CD4-positive, alpha-beta T cell (primary cell): ENCODE measurements at places on chromosomes 1 and 21. TPM values are rescaled to one million over a fixed set of nuclear protein-coding genes. Genes with fewer than 3 reads are reported as not detected.

Gene PRKAA2
- total RNA-seq: not detected

Gene LRRIQ3
- total RNA-seq: 0.25 TPM

Gene ETS2
- total RNA-seq: 13.9 TPM

Gene LCE3A
- not detected for total RNA-seq

Gene E2F2
- total RNA-seq: 0.69 TPM

Gene PHF13
- 4.9 TPM for total RNA-seq

Gene TENT5C
- total RNA-seq: 123 TPM

Gene OVAAL
- not detected for total RNA-seq

- no peaks in the 10 kb centered on the region for H3K27me3 ChIP-seq
- H3K36me3 ChIP-seq: no peaks in the 10 kb centered on the region
- no peak for DNase-seq
- H3K27ac ChIP-seq: no peak overlapping the region
- H3K4me1 ChIP-seq: peaks cover 30% of the 10 kb centered on the region
- no peak overlapping the region for H3K4me3 ChIP-seq
These were observed 1.7 kb upstream of the CGN start for GRCh38 chr1:151509350-151510019.

DNA sequence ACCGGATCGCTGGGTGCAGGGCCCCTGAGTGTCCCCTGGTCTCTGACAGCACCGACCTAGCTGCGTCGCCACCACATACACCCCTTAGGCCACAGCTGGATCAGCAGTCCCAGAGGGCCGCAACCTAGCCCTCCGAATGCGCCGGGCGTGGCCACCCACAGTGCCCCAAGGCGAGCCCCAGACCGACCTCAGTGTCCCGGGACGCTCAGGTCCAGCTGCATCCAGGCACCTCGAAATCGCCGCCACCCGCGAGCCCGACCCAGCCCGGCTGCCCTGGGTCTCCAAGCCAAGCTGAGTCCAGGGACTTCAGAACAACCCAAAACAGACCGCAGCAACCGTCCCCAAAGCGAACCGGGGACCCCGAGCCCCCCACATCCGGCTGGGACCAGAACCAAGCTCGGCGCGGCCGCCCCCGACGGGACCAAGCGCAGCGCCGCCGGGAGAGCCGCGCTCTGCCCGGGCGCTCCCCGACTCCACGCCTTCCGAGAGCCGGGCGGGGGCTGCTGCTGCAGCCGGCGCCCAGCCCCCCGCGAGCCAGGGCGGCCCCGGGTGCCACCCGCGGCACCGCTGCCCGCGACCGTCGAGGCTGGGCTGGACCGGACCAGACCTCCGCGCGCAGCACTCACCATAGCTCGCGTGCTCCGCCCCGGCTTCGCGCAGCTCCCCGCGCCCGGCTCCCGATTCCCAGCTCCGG is 54.6 kb upstream of the ECE1 start:
- H3K27ac ChIP-seq: no peak overlapping the region
- peaks cover 63% of the 10 kb centered on the region for H3K4me1 ChIP-seq
- peak overlapping the region; percentile 91 for H3K4me3 ChIP-seq

DNA sequence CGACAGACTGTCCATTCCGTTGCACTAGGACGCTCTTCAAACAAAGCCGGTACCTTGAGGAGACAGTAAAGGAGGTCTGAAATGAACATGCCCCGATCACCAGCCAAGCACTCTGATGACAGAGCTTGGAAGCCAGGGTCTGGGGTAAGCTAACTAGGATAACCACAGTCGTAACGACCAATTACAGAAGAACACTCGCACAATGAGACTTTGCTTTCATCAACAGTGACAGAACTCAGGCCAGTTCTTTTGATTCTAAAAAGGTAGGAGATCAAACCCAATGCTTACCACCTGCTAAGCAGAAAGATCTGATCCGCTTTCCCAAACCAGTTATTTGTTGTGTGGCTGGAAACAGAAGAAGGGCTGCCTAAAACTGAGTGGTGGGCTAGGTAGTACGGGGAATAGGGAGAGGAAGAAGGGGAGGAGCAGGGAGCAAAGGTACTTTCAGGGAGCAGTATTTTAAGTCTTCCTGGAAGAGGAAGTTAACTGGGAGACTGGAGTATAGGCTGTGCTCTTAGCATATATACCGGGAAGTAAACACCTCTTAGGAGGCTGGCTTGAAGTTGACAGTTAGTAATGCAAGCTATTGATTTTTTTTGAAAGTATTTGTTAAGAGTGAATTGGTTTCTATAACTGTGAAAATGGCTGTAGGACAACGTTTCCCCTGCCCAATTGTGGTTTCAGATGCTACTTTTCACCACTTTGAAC is 38.4 kb downstream of the UCK2 start:
- no peaks in the 10 kb centered on the region for H3K27me3 ChIP-seq
- peaks cover 2% of the 10 kb centered on the region for H3K4me1 ChIP-seq

DNA sequence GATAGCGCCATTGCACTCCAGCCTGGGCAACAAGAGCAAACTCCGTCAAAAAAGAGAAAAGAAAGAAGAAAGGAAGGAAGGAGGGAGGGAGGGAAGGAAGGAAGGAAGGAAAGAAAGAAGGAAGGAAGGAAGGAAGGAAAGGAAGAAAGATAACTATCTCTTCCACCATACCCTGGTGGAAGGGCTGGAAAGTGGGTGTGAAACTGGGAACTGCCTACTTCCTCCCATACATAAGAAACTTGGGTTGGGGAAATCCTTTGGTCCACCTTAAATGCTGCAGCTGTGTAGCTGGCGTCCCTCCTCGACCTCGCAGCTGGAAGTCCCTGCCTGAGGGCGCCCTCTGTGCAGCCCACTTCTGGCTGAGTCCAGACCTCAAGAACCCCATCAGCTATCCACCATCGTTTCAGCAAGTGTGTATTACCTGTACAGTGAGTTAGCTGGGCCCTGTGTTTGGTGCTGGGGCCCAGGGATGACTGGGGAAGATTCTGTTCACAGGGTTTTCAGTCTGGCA is 4.6 kb upstream of the FAM167B start:
- no peak overlapping the region for H3K4me3 ChIP-seq
- H3K36me3 ChIP-seq: no peaks in the 10 kb centered on the region
- no peak for DNase-seq
- H3K27me3 ChIP-seq: no peaks in the 10 kb centered on the region

DNA sequence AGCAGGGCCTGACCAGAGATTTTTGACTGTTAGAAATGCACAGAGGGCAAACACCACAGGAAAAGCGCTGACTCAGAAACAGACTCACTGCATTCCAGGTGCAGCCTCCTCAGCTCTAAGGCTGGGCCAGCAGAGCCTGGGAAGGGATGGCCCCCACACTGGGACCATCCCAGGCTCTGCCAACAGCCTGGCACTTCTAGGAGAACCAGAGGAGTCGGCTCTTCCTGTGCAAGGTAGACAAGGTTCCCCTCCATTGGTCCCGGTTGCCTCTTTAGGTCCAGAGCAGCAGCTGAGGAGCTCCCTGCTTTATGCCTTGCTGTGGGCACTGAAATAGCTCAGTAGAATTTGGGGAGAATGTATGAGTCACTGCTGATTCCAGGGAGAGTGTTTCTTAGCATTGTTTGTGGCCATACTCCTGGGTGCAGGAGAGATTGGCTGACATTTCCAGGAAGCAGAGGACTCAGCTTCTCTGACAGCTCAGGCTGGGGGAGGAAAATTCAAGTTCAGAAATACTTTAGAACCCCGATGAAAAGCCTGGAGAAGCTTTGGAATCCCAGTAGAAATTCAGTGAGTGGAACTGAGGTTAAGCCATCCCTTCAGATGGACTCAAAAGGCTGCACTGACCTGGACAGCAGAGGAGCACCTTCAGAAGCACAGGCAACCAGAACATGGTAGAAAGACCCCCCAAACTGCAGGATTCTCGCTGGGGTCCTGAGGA is 19.7 kb downstream of the PRAMEF1 start:
- H3K36me3 ChIP-seq: no peaks in the 10 kb centered on the region
- no peak overlapping the region for H3K4me3 ChIP-seq
- DNase-seq: no peak
- no peaks in the 10 kb centered on the region for H3K4me1 ChIP-seq

DNA sequence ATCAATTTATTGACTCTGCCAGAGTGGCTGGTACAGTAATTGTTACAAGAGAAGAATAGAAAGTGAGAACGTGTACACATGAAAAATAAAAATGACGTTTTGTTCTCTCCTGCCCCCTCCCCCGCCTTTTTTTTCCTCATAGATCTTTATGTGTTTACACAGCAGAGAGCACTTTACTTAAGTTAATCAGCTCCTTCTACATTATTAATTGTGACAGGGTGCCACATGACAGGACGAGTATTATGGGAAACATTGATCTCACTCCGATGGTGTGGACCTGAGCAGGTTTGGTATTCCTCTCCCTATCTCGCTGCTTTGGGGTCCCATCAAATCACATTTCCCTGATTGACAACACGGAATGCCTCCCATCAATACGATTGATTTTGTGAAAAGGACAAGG is 285.7 kb downstream of the TM2D1 start:
- H3K27me3 ChIP-seq: no peaks in the 10 kb centered on the region
- H3K27ac ChIP-seq: no peak overlapping the region
- no peak for DNase-seq

GRCh38 chr1:31815307-31815645 is 546 bp downstream of the SPOCD1 start:
- H3K27ac ChIP-seq: no peak overlapping the region
- H3K4me1 ChIP-seq: peaks cover 12% of the 10 kb centered on the region
- no peak for DNase-seq

DNA sequence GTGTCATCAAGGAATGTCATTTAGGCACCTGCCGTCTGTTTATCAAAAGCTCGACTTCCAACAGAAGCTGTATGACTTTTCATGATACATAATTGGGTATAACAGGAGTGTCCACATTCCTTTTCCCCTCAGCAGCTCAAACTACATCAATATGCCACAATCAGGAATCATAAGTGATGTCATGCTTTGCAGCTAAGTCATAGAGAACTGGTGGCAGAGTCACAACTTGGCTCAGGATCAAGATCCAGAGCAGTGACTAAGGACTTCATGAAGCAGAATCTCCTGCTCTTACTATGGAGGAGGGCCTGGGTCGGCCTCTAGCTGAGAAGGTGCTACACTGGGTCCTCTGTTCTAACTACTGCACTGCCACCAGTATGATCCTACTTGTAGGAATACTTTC is 36.5 kb upstream of the AGBL4 start:
- H3K36me3 ChIP-seq: no peaks in the 10 kb centered on the region
- no peak overlapping the region for H3K27ac ChIP-seq
- DNase-seq: no peak
- H3K4me1 ChIP-seq: no peaks in the 10 kb centered on the region
- no peaks in the 10 kb centered on the region for H3K27me3 ChIP-seq

DNA sequence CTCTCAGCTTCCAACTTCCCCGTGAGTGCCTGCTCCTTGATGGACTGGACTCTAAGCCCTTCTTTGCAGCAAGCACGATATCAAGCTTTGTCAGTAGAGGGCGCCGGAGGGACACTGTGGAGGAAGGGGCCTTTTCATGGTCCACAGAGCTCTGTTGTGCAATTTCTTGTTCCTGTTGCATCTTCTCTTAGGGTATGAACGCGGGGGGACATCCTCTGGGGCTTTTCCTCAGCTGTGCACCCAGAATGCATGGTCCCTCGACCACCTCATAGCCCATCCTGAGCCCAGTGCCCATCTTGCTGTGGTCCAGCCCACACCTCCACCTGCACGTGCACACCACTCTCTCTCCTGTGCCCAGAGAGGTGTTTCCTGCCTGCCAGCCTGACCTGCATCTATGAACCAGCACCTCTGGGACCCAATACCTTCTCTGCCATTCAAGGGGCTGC is 556.8 kb downstream of the PTPRU start:
- peak; percentile 23 for DNase-seq
- no peaks in the 10 kb centered on the region for H3K36me3 ChIP-seq
- H3K27me3 ChIP-seq: peaks cover 2% of the 10 kb centered on the region
- H3K4me1 ChIP-seq: no peaks in the 10 kb centered on the region

GRCh38 chr1:17860812-17861211 is 105.7 kb downstream of the ACTL8 start:
- no peak for DNase-seq
- peaks cover 5% of the 10 kb centered on the region for H3K27me3 ChIP-seq
- H3K36me3 ChIP-seq: no peaks in the 10 kb centered on the region
- no peak overlapping the region for H3K4me3 ChIP-seq
- no peaks in the 10 kb centered on the region for H3K4me1 ChIP-seq

DNA sequence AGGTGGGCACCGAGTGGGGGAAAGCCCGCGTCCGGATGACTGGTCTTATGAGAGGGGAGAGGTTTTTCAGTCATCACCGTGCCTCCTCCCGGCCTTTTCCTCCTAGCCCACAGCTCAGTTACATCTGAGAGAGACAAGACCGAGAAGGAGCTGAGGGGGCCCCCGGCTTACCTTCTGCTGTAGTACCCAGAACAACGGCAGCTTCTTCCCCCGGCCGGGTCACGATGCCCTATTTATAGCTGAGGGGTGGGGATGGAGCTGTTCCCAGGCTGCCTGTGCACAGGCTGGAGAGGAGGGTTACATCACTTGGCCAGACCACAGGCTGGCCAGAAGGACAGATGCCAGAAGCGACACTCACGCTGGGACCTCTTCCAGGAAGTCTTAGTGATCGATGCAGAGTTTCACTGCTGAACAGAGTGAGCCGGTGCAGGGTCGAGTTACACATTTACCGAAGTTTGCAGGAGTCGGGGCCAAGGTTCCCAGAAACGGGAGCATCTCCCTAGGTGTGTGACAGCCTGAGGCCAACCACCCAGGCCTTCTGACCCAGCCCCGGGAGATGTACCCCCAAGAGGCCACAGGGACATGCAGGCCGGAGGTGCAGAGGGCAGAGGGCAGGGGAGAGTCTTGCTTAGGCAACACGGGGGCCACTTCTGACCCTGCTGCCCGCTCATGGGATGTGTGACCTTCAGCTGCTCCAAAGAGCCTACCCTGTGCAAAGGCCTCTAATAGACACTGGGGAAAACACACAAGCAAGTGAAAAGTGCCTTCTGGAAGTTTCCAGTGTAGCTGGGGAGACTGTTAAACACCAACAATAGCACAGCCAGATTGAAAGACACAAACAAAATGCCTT is at the start of gene AGT:
Gene AGT (minus strand): TSS at position 208 of the 850 bp plus-strand sequence. CDS start 3,299 bp downstream, outside the sequence.
- DNase-seq: no peak
- no peak within 1 kb of the TSS for H3K4me3 ChIP-seq
- H3K27ac ChIP-seq: no peak within 1 kb of the TSS
- peaks cover 5% of the 10 kb centered on the region for H3K27me3 ChIP-seq

DNA sequence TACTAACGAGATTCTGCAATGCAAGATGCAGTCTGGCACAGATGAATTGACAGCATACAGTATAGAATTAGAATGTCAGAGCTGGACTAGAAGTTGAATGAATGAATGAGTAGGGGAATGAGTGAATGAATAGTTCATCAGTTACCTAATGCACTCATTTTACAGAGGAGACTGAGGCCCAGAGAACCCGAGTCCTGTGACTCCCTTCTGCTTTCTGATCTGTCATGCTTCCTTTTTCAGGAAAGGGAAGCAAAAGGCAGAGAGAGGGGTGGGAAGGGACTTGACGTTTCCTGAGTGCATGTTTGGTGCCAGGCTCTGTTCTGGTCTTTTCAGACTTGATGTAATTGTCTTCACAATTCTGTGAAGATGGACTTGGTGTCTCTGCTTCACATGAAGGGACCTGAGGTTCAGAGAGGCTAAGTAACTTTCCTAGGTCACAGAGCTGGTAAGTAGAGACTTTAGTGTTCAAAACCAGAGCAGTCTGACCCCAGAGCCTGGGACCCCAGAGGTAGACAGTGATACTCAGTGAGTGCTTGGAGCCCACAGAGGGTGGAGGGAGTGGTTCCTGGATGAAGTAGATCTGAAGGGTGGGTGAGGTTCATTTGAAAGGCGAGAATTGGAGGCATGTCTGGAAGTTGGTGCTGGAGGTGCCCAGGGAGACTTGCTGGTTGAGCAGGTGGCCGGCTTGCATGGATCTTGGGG is 8.0 kb upstream of the MEX3A start:
- no peak overlapping the region for H3K27ac ChIP-seq
- no peak overlapping the region for H3K4me3 ChIP-seq
- DNase-seq: peak; percentile 48
- H3K4me1 ChIP-seq: peaks cover 12% of the 10 kb centered on the region

GRCh38 chr1:229273507-229274232 is 2.8 kb downstream of the RAB4A start:
- H3K4me1 ChIP-seq: peaks cover 43% of the 10 kb centered on the region
- no peaks in the 10 kb centered on the region for H3K27me3 ChIP-seq
- no peak overlapping the region for H3K27ac ChIP-seq
